NCI-H146 (cell line): ENCODE measurements at places on chromosomes 2 and 18.

GRCh38 chr2:218152172-218152571, 14.6 kb downstream of the CXCR1 start:
- no peak for DNase-seq

- no peak for DNase-seq
Measured at GRCh38 chr2:43105586-43106558, 120.5 kb downstream of the ZFP36L2 start.

DNA sequence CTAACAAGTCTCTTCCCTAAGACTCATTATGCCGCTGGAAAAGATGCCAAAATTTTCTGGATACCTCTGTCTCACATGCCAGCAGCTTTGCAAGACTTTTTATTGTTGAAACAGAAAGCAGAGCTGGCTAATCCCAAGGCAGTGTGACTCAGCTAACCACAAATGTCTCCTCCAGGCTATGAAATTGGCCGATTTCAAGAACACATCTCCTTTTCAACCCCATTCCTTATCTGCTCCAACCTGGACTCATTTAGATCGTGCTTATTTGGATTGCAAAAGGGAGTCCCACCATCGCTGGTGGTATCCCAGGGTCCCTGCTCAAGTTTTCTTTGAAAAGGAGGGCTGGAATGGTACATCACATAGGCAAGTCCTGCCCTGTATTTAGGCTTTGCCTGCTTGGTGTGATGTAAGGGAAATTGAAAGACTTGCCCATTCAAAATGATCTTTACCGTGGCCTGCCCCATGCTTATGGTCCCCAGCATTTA, 26.3 kb downstream of the DHRS9 start:
- no peak for DNase-seq

- no peak for DNase-seq
Measured at GRCh38 chr18:80182855-80183254, 64.5 kb downstream of the PARD6G start.

GRCh38 chr2:68018727-68019126, 44.1 kb downstream of the C1D start:
- DNase-seq = no peak
